ENCODE measurements at places on chromosomes 11 and 22.

- peak; percentile 4 for DNase-seq
Measured at GRCh38 chr11:12411806-12412727, 34.7 kb downstream of the PARVA start.

DNA sequence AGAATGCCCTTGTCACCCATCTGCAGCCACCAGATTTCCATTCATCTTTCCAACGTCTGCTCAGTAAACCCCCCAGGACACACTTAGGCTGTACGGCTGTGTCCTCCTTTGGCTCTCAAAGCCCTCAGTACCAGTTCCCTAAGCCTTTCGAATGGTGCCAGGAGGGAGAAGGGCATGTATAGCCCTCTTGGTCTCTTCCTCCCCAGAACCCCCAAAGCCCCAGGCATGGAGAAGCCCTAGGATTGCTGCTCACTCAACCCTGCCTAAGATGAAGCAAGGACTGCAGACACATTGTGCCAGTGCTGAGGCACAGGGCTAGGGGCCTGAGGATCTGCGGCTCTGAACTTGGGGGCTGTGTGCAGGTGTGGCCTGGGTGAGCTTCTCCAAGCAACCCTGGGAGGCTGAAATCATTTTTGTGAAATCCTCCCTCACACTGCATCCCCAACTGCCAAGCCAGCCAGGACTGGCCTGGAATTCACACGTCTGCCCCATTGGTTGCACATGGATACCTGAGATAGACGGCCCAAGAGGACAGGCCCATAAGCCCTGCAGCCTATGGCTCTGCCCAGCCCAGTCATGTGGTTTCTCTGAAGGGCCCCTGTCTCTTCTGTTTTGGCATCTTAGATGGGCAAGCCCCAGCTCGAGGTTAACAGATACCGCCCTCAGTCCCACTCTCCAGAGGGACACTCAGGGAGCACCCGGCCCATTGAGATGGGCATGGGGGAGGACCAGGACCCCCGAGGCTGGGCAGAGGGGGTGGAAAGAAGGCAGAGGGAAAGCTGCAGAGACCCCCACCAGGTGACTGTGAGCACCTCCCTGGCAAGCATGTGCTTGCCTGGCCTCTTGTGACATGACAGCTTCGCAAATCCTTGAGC is 34.0 kb downstream of the KCNQ1OT1 start:
- DNase-seq = no peak

- no peak for DNase-seq
Measured at GRCh38 chr11:41861838-41862237, 402.4 kb upstream of the LRRC4C start.

GRCh38 chr11:43123443-43123842 is 188.4 kb upstream of the API5 start:
- no peak for DNase-seq

GRCh38 chr22:48714231-48714630 is 1113.4 kb downstream of the BRD1 start:
- no peak for DNase-seq

Data from CD4-positive, alpha-beta T cell (primary cell).